Memory B cell (primary cell): ENCODE measurements at places on chromosomes 4 and X.
A peak's percentile ranks its signal among the peaks of the same experiment; 100 is the strongest.

- no peak overlapping the region for H3K27ac ChIP-seq
- no peaks in the 10 kb centered on the region for H3K4me1 ChIP-seq
- no peaks in the 10 kb centered on the region for H3K36me3 ChIP-seq
Observed at GRCh38 chr4:124437853-124438495, 274.6 kb downstream of the ANKRD50 start.

DNA sequence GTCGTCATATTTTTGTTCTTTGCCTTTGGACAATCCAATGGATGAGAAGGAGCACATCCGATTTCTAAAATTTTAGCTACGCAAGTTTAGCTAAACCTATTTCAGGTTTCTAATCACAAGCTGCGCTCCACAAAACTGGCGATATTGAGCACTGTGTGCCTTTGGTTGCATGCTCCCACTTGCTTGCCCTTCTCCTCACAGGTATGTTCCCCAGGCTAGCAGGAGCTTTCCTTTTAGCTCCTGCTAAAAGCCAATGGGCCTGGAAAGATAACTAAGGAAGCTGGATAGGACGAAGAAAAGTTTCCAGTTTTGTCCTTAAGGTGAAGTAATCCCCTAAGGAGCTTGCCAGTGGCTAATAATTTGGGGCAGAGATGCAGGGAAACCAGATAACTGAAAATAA lies 975.2 kb downstream of the FSTL5 start:
- H3K36me3 ChIP-seq: no peaks in the 10 kb centered on the region
- no peak for DNase-seq
- no peak overlapping the region for H3K4me3 ChIP-seq
- H3K27me3 ChIP-seq: no peaks in the 10 kb centered on the region
- H3K27ac ChIP-seq: no peak overlapping the region

DNA sequence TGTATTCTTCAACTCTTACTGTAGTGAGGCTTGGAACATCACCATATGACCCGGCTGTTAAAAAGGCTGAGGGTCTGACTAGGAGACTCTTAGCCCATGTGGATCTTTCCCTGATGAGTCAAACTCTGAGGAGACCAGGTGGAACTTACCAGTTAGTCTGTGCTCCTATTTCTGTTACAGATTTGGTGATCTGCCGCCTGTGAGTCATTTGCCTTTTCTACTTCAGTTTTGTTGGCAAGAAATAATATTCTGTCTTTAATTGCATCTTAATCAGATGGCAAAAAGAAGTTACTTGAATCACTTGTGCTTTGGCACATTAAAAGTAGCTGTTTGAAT lies 48.4 kb downstream of the MTM1 start:
- H3K27me3 ChIP-seq: no peaks in the 10 kb centered on the region
- peaks cover 41% of the 10 kb centered on the region for H3K36me3 ChIP-seq
- peak overlapping the region; percentile 43 for H3K27ac ChIP-seq
- H3K4me3 ChIP-seq: no peak overlapping the region
- no peak for DNase-seq

GRCh38 chr4:80360084-80360483 lies 24.6 kb downstream of the CFAP299 start:
- H3K27ac ChIP-seq: no peak overlapping the region
- DNase-seq: no peak
- H3K36me3 ChIP-seq: no peaks in the 10 kb centered on the region
- H3K4me1 ChIP-seq: no peaks in the 10 kb centered on the region
- H3K4me3 ChIP-seq: no peak overlapping the region

GRCh38 chr4:182293691-182294255 lies 50.6 kb downstream of the TENM3 start:
- H3K27ac ChIP-seq: no peak overlapping the region
- H3K27me3 ChIP-seq: peaks cover 2% of the 10 kb centered on the region
- DNase-seq: no peak

DNA sequence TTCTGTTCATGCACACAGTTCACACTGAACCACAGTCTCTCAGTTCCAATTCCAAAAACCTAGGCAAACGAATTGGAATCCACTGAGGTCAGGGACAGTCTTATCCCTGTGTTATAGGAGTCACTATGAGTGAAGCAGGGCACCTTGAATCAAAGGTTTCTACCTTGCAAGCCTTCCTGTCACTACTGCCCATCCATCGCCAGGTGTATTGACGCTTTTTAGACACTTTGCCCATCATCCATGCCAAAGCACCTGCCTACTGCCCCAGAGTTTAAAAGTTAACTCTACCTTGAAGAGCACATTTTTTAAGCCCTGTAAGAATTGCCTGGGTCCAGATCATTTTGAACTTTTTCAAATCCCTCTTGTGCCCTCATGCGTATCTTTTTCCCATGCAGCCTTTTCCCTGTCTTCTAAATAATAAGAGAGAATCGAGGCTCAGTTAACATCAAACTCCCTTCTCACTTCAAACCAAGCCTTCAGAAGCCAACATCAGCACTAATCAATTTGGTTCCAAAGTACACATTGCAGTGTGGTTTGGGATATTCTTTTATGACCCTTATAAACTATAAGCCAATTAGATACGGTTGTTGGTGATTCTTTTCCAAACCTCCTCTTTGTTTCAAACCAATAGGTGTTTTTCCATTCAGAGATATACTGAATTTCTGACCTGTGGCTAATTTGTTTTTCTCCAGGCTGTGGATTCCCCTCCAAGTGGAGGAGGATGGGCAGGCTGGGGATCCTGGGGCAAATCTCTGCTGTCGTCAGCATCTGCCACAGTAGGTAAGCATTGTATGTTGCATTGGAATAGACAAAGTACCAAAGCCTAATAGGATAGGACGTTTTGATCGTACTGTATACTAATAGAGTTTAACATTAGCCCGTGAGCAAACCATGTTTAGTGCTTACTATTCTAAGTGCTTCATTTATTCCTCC lies 23.7 kb downstream of the FAM114A1 start:
- DNase-seq: no peak
- no peak overlapping the region for H3K4me3 ChIP-seq
- no peaks in the 10 kb centered on the region for H3K4me1 ChIP-seq
- no peaks in the 10 kb centered on the region for H3K36me3 ChIP-seq
